Stimulated activated CD8-positive, alpha-beta memory T cell treated with anti-CD3 and anti-CD28 coated beads, Interleukin-4, amount 100 ng/mL, for 1 hour (primary cell): ENCODE measurements at places on chromosomes 11 and 22.

DNA sequence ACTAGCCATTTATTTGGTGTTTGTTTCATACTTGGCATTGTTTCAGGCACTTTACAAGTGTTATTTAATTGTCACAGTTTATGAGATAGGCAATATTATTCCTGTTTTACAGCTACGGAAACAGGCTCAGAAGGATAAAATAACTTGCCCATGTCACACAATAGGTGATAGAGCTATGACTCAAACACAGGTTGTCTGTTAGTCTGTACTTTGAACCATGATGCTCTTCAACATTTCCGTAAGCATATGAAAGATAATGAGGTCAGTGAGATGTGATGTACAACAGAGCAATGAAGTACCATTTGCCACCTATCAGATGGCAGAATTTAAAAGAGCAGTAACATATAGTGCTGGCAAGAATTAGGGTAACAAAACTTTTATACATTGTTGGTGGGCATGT is 15.3 kb downstream of the TUG1 start:
- DNase-seq = no peak

DNA sequence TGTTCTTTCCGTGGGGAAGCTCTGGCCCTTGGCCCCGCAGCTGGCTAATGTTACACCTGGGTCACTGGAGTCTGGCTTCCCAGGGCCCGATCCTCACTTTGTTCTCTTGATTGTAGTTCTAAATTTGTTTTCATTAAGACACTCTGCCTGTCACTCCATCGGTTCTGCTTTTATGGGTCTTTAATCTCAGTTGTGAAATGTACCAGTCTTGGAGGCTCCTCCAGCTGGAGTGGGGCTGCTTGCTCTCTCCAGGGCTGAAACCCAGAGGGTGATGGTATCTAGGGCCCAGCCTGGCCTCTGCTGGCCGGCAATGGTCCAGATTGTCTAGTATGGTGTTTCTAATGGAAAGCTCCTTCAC is 352.9 kb downstream of the TENM4 start:
- DNase-seq = no peak

DNA sequence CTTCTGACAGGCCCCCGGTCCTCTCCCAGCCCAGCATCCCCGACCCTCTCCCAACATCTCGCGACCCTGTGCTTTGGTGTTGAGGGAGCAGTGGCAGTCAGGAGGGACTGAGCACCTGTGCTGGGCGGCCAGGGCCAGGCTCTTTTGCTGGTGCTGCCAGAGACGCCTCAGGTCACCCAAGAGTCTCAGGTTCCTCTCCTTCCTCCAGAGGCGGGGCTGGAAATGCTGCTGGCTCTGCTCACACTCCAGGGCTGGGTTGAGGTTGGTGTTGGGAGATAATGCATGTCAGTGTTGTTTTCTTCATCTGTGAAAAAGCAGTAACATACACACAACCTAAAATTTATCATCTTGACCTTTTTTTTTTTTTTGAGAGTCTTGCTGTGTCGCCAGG is 1.2 kb upstream of the IGLL1 start:
- no peak for DNase-seq

GRCh38 chr11:75475767-75476650 is 43.0 kb upstream of the KLHL35 start:
- no peak for DNase-seq

DNA sequence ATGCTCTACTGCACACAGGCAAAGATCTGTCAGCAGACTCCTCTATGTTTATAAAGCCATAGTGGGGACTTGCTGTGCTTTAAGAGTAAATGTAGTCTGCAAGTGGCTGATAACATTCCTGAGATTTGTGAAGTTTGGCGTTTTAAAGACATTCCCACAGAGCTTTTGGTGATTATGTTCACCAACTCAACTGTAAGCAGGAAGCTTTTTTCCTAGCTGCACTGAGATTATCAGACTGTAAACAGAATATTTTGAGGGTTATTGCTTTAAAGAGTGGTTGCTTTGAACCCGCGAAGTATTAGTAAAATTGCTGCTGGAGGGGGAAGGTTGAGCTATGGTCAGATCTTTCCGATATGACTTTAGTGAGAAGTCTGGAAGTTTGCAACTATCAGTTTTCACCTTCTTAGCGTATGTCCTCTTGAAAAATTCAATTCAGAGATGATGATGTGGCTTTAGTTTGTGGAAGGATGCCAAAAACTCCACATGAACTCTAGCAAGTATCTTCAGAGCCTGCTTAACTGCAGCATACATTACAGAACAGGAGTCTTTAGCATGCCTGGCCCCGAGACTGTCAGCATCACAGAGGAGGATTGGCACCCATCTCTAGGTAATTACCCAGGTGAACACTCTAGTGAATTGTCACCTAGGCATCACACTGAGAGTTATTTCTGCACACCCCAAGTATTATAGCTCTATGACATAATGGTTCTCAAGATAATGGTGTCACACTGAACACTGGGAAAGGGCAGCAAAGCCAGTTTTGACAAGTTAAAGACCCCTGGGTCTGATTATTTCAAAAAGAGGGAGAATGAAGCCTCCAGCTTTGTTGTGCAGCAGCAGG is 89.9 kb downstream of the MTNR1B start:
- DNase-seq = no peak

DNA sequence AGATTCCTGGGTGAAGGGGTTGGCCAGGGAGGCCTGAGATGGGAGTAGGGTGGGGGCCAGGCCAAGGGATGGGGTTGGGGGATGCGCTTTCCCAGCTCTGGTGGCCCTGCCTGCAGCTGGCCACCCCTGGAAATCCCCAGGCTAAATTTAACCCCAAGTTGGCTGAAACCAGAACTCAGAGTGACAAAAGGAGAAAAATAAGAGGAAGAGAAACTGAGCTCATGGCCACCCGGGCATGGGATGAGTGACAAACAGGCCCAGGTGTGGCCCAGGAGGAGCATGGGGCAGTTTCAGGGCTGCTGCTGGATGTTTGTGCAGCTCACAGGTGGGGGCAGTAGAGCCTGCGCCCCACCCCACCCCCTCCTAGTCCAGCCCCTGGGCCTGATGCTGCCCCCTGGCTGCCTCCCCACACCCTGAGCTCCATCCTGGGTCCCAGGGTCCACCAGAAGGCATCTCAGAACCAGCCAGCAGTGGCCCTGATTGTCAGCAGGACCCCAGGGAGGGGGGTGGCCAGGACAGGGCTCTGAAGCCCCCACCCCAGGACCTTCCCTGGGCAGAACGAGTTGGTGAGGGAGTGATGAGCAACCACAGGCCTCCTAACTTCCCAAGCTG is 48.0 kb downstream of the IGLL5 start:
- no peak for DNase-seq

GRCh38 chr11:2817431-2817830 is 68.1 kb downstream of the CDKN1C start:
- no peak for DNase-seq

DNA sequence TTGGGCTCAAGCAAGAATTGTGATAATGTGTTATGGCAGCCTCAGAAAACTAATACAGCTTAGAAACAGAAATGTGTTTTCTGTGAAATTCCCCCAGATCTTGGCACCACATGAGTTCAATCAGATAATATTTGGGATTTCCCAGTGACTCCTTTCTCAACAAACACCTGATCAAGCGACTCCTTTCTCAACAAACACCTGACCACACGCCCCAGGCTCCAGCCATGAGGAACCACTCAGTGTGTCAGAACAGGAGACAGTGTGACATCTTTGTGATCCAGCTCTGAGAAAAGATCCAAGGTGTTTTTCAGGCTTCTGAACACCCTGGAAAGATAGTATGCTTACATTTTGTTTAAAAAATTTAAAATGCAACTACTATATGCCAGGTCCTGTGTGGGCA is 1.9 kb upstream of the UVRAG start:
- DNase-seq = no peak

GRCh38 chr11:130279989-130280388 is 34.7 kb downstream of the ZBTB44 start:
- no peak for DNase-seq

GRCh38 chr11:46249103-46249937 is 28.1 kb upstream of the CREB3L1 start:
- DNase-seq = no peak

GRCh38 chr22:32518381-32518780 is 43.8 kb downstream of the FBXO7 start:
- no peak for DNase-seq

DNA sequence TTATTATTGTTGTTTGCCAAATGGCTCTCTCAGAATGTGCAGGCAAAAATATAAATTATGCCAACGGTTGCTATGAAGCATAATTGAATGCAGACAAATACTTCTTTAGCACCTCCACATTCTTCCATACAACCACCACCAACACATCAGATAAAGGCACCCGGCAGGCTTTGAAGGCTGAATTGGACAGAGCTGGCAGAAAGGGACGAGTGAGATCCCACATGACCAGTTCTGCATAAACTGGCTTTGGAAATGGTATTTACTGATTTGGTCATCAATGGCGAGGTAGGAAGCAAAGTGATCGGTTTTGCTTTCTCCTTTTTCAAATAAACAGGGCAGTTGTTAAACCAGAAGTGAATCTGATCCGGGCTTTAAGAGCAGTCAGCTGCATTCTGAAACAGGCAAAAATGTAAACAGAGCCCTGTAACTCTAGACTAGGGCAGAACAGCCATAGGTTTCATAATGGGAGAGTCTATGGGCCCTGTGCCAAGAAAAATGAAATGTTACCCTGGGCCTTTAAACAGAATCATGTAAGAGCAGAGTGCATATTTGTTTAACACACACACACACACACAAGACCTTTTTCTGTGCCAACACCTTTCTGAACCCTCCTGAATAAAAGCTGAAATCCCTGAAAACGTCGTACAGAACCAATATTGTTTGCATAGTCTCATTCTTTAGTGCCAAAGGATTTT is 97.7 kb downstream of the MPPED2 start:
- no peak for DNase-seq

GRCh38 chr11:115930886-115931547 is 426.8 kb upstream of the CADM1 start:
- DNase-seq = no peak

DNA sequence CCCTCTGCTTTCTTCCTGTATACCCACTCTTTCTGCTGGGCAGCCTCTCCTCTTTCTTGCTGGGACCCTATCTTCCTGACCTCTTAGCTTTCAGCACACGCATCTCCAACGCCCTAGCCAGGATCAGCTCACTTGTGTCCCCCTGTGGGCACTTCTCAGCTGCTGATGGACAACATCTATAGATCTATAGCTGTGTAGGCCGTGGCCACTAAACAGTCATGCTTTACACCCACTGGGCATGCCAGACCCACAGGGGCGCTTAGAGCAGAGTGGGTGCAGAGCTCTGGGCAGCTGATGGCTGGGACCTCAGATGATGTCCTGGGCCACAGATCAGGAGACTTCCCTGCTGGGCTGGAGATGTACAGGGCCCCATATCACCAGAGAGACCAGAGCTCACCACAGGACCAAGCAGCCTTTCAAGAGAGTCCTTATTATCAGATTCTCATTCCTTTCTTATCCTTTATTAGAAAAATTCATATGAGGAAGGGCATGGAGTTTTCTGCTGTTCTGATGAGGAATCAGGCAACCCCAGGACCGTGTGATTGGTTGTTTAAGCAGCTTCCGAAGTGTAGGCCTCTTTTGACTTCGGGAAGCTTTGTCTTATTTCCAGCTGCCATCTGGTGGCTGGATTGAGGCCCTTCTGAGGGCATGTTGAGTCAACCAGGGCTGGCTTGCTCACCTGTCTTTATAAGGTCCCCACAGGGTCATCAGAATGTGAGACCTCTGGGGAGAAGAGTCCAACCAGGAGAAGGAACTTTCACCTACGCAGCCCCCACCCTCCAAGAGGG is 60.5 kb downstream of the OSBP2 start:
- DNase-seq = no peak

GRCh38 chr11:75375626-75376025 is 23.7 kb upstream of the RPS3 start:
- DNase-seq = no peak

DNA sequence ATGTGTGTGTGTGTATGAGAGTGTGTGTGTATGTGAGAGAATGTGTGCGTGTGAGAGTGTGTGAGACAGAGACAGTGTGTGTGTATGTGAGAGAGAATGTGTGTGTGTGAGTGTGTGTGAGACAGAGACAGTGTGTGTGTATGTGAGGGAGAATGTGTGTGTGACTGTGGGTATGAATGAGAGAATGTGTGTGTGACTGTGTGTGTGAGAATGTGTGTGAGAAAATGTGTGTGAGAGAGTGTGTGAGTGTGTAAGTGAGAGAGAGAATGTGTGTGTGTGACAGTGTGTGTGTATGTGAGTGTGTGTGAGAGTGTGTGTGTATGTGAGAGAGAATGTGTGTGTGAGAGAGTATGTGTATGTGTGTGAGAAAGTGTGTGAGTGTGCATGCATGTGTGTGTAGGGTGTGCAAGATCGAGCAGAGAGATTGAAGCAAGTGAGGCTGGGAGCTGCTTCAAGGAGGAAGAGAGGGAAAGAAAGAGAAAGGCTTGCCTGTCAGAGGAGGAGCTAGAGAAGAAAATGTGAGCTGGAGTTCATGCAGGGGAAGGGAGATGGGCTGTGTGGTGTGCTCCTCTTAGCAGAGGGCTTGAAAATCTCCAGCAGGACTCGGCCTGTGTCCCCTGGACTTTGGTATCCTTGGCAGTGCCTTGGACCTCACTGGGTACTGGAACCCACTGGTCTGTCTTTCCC is 27.7 kb upstream of the TP53I11 start:
- DNase-seq = no peak

DNA sequence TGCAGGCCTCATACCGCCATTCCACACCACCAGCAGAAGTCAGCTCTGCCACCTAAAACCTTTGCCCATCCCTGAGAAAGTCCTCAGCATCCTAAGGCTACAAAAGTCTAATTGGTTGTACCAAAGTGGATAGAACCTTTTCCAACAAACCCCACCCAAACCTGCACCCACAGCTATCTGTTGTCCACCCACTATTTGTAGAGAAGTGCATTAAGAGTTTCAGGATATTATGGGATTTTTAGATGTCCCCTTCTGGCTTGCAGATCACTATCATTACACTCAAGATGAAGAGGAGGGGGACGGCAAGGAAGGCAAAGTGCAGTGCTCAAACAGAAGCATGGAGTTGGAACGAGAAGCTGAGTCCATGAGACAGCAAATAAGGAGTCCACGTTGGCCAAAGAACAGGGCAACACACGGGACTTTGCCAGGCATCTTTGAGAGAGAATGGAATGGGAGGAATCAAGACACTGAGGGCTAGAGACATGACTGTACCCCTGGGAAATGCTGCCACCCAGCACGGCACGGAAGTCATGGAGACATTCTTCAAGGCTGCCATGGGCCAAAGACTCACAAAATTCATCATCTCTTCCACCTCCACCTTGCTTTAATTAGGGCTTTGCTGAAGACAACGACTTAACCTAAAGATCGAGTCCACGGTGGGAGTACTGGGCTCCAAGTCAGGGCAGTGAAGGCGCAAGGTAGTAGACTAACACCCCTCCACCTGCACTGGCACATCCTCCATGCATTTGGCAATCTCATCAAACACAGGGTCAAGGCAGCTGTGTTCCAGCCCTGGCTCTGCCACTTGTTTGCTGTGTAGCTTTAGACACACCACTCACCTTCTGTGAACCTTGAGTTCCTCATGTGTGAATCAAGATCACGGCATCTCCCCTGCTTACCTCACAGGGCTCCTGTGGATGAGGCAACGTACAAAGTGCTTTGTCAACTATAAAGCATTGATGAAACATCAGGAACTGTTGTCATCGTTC is 112.9 kb upstream of the TMEM45B start:
- DNase-seq = no peak
